SJCRH30 (cell line): ENCODE measurements at places on chromosomes 6 and 20. TPM values are rescaled to one million over a fixed set of nuclear protein-coding genes. Genes with fewer than 3 reads are reported as not detected.

ARHGAP40 gene
- not detected in 2 replicates for total RNA-seq

ANGPT4 gene
- not detected in 2 replicates for total RNA-seq

LTA gene
- not detected in 2 replicates for total RNA-seq

WFDC5 gene
- total RNA-seq, result not detected in 2 replicates

SLC16A10 gene
- total RNA-seq, result 29.5 and 31.2 TPM in 2 replicates

ARMH2 gene
- not detected in 2 replicates for total RNA-seq

CASS4 gene
- total RNA-seq, result 4.9 and 5.1 TPM in 2 replicates

CST7 gene
- not detected in 2 replicates for total RNA-seq

OPN5 gene
- not detected in 2 replicates for total RNA-seq

MEI4 gene
- not detected in 2 replicates for total RNA-seq

CCN5 gene
- not detected in 2 replicates for total RNA-seq

FAM83B gene
- total RNA-seq, result 0.10 and 0.23 TPM in 2 replicates

C4A gene
- 0.81 and 2.5 TPM in 2 replicates for total RNA-seq

RSPH4A gene
- total RNA-seq, result 1.6 and 2.1 TPM in 2 replicates

BIRC7 gene
- total RNA-seq, result 0.10 TPM in 1 of 2 replicates, not detected in the other

HLA-A gene
- 0.08 and 0.22 TPM in 2 replicates for total RNA-seq

SUMO4 gene
- 1.1 and 1.5 TPM in 2 replicates for total RNA-seq

ANKEF1 gene
- total RNA-seq, result not detected in 2 replicates

HSPA12B gene
- total RNA-seq, result not detected in 2 replicates

VIP gene
- total RNA-seq, result not detected in 2 replicates

PRR18 gene
- 0.33 and 0.47 TPM in 2 replicates for total RNA-seq

RAD21L1 gene
- total RNA-seq, result 0.28 TPM in 1 of 2 replicates, not detected in the other

TRDN gene
- 0.02 TPM in 1 of 2 replicates, not detected in the other for total RNA-seq

SDCBP2 gene
- total RNA-seq, result 0.71 TPM in 2 replicates

SLC35A1 gene
- total RNA-seq, result 16.5 and 18.4 TPM in 2 replicates

OR2B6 gene
- total RNA-seq, result not detected in 2 replicates

HEY2 gene
- total RNA-seq, result 0.15 and 0.22 TPM in 2 replicates

MICAL1 gene
- total RNA-seq, result 23.0 and 27.2 TPM in 2 replicates

HDGFL1 gene
- total RNA-seq, result not detected in 2 replicates

PDYN gene
- not detected in 2 replicates for total RNA-seq

CBLN4 gene
- not detected in 2 replicates for total RNA-seq

FRMD1 gene
- not detected in 2 replicates for total RNA-seq

SYCP2L gene
- 3.0 and 3.5 TPM in 2 replicates for total RNA-seq

FLRT3 gene
- 5.3 and 6.5 TPM in 2 replicates for total RNA-seq

HSPA1A gene
- 0.56 TPM in 1 of 2 replicates, not detected in the other for total RNA-seq

CRYBG1 gene
- total RNA-seq, result 0.03 TPM in 1 of 2 replicates, not detected in the other

BRD2 gene
- 178 and 199 TPM in 2 replicates for total RNA-seq
